Stimulated activated CD8-positive, alpha-beta memory T cell treated with anti-CD3 and anti-CD28 coated beads, Interleukin-12 subunit alpha, Interleukin-12 subunit beta, amount 100 ng/mL, for 1 hour (primary cell): ENCODE measurements at places on chromosomes 5 and 9.

DNA sequence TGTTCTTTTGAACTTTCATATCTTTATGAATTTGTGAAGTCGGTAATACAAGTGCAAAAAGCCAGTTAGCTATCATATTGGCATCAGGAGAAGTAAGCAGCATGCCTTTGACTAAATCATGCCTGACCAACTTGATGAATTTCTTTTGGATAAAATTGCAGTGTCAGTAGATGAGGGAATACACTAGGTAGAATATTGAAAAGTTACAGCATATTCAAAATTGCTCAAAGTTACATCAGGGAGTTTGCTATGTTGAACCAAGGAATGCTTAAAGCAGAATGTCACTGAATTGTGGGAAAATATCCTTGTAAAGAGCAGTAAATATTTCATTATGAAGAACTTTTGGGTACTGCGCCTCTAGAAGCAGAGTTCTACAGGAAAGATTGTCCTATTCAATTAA, 87.1 kb upstream of the TLX3 start:
- DNase-seq, result no peak

DNA sequence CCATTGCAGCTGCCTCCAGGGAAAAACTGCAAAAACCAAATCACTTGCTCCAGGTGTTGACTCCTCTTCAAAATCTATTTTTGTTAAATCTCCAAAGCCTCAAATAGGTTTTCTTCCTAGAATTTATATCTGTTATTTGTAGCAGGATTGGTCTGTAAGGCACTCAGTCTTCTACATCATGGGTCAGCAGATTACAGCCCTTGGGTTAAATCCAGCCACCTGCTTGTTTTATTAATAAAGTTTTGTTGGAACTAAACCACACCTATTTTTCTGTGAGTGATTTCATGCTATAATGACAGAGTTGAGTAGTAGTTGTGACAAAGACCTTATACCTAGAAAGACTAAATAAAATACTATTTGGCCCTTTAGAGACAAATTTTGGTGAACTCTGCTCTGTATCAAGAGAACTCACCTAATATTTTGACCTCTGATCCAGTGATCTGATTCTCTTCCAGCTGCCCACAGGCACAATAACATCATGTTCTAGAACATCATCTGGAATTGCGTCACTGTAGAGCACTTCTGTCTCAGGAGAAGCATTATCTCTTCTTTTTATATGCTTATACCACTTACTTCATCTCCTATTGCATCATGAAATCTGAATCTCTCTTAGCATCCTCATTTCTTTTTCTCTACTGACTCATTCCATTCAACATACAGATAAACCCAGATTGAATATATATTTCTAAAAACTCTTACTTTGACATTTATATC, 130.1 kb downstream of the RPS23 start:
- DNase-seq, result no peak

DNA sequence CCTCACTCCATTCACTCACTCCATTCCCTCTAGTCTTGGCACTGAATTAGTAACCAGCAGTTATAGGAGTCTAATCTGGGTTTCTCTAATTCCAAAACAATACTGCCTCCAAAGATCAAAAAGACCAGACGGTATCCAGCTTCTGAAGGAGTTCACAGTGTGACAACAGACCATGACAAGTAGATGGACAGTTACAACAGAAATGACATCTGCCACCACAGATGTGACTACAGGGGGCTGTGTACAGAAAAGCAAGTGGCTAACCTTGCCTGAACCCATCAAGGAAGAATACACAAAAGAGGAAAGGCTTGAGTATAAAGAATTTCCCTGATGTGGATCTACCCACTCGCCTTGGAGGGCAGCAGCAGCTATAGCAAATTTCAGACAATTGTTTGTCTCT, 112.4 kb downstream of the ACTL7B start:
- DNase-seq, result no peak

- no peak for DNase-seq
Observed at GRCh38 chr5:137268646-137269045, 230.5 kb downstream of the SPOCK1 start.

DNA sequence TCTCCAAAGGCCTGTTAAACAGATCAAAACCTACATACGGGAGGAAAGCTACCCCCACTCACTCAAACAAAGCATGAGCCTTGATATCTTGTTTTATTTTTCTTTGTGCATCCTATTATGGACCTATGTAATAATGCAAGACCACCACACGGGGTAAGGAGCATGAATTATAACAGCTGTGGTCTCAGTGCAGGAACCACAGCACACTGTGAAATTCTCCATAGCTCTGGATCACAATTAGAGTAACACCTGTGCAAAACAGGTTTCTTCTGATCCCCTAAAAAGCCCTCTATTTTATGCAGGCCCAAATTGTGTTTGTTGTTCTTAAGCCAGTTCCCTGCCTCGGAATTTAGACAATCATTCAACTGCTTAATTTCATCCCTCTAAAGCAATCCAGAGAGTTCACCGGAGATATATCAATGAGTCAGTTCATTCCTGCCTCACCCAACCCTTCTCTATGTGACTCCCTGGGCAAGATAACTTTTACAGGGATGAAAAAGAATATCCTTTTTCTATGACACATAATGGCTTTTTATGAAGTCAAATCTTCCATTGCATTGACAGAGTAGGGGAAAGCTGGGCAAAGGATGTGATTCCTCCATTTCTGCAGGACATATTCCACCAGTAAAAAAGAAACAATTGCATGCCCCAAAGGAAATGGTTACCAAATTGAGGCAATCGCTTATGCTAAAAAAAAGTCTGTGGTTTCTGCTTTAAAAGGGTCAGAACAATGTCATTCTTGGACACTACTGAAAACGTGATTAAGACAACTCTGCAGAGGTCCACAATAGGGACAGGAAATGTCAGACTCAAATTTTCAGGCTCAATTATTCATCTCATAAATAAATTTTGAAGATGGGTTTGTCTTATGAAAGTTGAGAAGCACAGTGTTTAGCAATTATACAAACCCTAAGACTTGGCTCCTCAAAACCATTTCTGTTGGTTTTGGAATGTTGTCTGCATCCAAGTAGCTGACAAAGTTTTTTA, 41.6 kb upstream of the FST start:
- DNase-seq, result no peak

- DNase-seq, result no peak
Observed at GRCh38 chr5:1484730-1485578, 38.8 kb downstream of the LPCAT1 start.

GRCh38 chr5:141574122-141574510, 44.7 kb downstream of the DIAPH1 start:
- DNase-seq, result no peak

DNA sequence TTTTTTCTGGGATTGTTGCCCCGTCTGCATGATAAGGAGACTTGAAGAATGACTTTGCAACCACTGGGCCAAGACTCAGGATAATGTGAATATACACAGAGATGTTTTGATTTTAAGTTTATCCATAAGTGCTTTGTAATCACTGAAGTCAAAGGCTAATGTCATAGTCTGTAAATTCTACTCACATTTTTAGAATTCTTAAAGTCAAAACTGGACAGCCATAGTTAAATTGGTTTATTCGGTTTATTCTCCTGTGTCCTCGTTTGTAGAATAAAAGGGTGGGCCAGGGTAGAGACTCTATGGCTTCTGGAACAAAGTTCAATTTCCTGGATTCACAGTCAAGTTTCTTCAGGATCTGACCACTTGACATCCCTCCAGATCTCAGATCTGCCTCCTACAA, 327.7 kb upstream of the TNC start:
- no peak for DNase-seq

DNA sequence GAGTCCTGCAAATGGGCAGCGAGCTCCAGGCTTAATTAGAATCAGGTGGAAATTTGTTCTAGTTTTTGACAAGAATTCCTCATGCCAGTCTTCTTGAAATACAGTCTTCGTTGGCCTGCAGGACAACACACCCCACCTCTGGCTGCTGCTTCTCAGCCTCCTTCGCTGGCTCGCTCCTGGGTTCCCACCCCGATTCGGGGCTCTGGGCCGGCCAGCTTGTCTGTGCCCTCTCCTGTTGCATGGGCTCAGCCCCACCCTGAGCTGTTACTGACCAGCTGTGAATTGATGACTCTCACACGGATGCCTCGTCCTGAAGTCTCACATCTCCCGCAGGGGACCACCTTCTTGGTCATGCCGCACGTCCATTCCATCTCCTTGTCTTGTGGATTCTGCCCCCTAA, 21.0 kb downstream of the PSD2 start:
- DNase-seq, result no peak

GRCh38 chr9:97272072-97272471, 35.4 kb upstream of the CCDC180 start:
- DNase-seq, result no peak

- no peak for DNase-seq
Observed at GRCh38 chr9:125785248-125785751, 38.1 kb downstream of the PBX3 start.

- no peak for DNase-seq
Observed at GRCh38 chr9:137367506-137368430, 55.2 kb downstream of the EXD3 start.

GRCh38 chr5:149576021-149576420, 5.3 kb upstream of the ARHGEF37 start:
- DNase-seq, result no peak

DNA sequence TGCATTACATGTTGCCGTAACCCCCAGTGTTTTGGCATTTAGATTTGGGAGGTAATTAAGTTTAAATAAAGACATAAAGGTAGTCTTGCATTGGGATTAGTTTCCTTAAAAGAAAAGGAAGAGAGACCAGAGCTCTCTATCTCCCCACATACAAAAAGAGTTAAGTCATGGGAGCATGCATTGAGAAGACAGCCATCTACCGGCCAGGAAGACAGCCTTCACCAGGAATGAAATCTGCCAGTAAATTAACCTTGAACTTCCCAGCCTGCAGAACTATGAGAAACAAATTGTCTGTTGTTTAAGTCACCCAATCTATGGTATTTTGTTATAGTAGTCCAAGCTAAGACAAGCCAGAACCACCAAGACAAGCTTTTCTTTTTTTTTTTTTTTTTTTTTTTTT, 567.0 kb upstream of the CDH18 start:
- no peak for DNase-seq

DNA sequence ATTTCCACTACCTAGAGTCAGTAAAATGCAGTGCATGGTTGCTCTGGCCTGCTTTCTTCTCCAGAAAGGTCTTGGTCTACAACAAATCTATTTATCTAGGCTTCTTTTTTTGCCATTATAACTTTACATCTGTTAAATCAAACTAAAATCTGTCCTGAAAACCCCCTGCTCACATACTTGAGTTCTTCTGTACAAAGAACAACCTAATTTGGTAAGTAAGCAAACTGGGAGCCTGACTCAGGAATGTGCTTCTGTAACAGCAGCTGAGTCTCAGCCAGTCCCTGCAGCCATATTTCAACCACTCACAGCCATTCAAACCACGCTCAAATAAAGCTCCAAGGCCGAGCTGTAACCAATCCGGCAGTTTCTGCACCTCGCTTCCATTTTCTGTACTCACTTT, 95.8 kb downstream of the PLPP1 start:
- no peak for DNase-seq

GRCh38 chr5:122701640-122702523, 73.0 kb upstream of the SNX2 start:
- DNase-seq, result no peak

GRCh38 chr5:147411359-147412319, 98.2 kb downstream of the DPYSL3 start:
- DNase-seq, result no peak

DNA sequence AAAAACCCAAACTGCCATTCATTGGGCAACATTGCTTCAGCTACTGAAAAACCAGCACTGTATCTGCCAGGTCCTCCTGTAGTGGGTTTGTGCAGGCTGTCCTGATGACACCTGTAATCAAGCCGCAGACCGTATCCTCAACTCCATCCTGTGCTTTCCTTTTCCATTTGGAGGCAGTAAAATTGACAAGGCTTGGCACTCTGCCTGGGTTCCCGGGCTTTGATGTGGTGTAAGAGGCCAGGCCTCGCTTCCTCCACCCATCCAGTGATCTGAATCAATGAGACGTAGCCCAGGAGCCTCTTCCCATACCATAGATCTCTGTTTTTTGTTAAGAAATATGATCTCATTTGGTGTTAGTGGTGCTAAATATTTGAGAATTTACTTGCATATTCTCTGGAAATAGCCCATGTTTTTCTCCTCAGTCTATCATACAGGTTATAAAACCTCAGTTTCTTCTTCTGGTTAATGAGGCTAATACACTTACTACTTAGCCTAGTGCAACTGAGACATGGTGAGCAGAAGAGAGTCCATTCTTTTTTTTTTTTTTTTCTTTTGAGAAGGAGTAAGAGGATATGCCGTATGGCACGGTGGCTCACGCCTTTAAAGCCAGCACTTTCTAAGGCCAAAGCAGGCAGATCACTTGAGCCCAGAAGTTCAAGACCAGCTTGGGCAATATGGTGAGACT, 34.8 kb downstream of the LSM11 start:
- no peak for DNase-seq

DNA sequence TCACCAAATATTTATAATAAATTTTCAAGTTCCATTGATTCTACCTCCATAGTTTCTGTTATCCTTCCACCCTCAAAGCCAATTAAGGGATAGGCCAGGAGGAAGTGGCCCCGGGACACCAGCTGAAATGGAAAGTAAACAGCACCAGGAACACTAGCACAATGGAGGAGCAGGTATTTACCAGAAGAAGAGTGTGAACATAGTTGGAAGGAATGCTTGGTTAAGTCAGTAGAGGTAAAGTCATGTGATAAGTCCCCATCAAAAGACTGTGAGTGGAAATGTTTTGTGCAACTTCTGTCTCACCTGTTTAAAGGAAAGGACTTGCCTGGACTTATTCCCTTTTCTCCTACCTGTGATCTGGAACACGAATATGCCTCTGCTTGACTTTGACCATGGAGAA, 146.7 kb upstream of the RAI14 start:
- DNase-seq, result no peak

GRCh38 chr5:33257807-33258429, 182.8 kb upstream of the TARS1 start:
- DNase-seq, result no peak

GRCh38 chr5:84602371-84602771, 217.7 kb upstream of the EDIL3 start:
- no peak for DNase-seq

DNA sequence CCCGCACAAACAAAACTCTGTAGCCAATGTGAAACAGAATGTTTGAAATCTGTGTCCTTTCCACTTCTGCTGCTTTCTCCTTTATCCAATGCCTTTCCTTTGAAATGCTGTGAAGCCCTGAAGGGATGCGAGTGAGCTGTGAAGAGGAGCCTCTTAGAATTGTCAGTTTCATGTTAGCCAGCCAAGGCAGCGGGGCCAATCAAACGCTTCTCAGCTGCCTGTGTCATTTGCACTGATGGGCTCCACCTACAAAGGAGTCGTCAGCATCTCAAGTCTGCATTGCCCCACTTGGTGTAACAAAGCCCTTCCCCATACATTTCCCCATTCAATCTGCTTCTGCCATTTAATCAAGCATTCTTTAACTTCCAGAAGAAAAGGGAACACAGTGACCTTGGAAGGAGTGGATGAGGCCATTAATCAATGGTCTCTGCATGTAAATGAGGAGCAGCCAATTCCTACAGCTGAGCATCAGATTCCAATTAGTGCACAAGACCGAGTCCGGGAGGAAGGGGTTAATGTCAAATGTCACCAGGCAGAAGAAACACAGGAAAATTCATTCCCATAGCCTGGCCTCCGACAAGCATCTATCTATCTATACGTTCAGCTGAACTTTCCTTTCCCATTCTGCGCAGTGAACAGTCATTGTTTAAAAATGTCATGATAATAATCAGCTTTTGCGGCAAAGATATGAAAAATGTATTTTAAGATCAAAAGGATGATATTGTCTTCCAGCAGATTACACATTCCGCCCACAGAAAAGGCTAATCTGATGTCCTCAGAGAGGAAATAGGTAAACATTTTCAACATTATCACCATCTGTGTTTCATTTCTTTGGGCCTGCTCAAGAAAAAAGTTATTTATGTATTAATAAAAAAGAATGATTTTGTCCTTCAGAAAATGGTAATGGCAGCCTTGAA, 154.6 kb downstream of the FSTL4 start:
- no peak for DNase-seq
